ENCODE measurements at places on chromosomes 13 and 19.

DNA sequence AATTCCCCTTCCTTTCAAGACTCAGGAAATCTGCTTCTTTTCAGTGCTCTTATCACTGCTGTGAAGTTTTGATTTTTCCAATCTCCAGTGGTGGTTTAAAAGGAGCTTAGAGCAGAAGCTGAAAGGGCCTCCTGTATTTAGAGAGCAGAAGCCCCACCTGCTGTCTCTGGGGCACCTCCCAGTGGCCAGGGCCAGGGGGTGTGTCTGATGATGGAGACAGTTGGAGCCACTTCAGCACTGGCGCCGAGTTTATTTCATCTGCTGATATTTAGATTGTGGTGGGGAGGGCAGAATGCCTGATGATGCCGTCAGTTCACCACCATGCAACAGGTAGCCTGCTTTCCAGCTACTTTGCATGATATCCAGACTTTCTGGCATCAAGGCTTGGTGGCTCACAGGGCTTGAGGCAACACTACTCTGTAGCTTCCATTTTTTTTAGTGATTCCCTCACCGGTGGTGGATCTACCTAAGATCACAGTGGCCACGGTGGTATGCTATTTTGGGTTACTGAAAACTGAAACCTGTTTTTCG lies 371.9 kb downstream of the KCNRG start:
- DNase-seq, result peak; percentile 56

DNA sequence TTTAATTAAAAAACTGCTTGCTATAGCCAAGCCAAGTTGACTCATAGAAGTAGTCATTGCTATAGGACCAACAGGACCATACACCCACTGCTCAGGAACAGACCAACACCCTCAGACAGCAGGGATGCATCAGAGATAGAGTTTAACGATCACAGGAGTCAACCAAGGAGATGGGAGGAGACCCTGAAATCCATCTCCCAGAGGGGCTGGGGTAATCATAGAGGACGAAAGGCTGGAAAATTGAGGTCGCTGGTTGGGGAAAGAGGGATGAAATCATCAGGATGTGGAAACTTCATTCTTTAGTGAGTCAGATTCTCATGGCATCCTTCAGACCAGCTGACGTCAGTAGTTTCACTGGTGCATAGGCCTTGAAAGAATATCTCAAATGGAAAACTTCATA lies 160.4 kb upstream of the GPC6 start:
- no peak for DNase-seq

DNA sequence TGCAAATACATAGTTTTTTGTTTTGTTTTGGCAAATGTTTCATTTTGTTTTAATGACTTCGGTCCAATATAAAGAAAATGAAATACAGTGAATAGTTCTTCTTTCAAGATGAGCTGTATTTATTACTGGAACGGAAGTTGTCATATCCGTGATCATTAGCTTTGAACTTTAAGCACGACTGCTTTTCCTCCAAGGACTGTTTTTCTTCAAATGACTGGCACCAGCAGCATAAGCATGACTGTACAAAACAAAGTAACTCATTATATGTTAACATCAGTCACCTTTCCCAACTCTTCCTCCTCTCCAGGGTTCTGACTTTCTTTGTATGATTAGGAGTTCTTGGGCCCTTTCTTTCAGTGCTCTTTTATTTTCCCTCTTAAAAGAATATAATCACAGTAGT lies 20.5 kb downstream of the EDNRB start:
- DNase-seq, result no peak

DNA sequence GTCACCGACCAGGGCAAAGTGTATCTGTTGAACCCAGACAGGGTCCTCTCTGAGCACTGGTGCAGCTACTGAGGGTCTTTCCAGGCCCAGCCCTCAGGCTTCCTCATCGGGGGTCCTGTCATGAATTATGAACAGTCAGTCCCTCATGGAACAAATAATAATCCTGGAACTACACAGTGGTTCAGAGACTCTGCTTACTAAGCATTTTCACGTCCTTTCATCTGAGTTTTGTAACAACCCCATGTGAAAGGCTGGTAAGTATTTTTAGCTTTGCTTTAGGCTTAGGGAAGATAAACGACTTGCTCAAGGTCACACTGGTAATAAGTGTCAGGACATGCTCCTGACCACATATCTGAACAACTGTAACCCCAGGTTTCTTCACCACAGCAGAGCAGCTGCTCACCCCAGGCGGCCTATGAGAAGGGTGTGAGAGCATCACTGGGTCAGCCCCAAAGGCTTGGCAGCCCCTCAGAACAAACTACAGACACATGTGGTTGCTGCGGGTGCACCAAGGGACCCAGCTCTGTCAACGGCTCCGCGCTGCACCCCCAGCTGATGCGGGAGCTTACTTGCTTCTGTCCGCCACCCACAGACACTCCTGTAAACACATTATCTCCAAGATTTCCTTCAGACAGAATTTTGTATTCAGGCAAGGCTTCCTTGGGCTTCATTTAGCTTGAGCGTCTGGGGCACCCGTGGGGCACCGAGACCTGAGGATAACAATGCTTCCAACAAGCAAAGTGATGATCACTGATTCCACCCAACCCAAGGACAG lies 19.4 kb upstream of the GSX1 start:
- no peak for DNase-seq

Data from NCI-H524 treated with DMSO at 0.1 percent for 48 hours (cell line).